ENCODE measurements at places on chromosomes 3 and 15.
A peak's percentile ranks its signal among the peaks of the same experiment; 100 is the strongest.

GRCh38 chr3:37527361-37527760 lies 334.3 kb upstream of the CTDSPL start:
- DNase-seq, result no peak

GRCh38 chr3:98433764-98434163 lies 29.2 kb upstream of the OR5K1 start:
- DNase-seq, result no peak

DNA sequence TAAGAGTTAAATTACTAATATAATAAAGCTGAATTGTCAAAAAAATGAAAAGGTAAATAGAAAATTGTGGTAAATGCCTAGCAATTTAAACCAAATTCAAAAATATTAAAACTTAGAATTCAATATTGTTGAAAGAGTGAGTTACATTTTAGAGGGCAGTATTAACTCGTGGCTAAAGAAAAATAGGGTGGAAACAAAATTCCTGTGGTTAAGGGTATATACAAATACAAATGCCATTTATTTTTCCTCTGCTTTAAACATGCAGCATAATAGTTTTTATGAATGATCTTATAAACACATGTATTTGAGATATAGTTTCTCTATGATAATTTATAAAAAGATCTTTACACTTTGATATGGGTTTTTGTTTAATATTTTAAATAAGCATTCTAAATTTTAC lies 79.0 kb downstream of the NEDD4 start:
- DNase-seq, result no peak

DNA sequence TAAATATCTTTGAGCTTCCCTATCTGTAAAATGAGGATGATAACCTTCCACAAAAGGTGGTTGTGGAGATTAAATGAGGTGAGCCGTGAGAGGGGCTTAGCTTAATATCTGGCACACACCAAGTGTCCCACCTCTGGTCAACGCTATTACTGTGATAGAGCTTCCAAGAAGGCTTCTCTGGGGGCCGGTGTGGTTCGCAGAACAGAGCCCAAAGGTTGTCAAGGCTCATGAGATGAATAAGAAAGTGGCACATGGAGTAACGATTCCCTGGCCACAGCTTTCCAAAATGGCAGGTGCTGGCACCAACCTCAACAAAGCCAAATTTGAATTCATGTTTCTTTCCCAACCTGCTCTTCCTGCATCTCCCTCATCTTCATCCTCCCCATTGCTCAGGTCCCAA lies 10.4 kb downstream of the KY start:
- DNase-seq, result no peak

- no peak for DNase-seq
Observed at GRCh38 chr15:77671362-77672056, 38.8 kb upstream of the LINGO1 start.

DNA sequence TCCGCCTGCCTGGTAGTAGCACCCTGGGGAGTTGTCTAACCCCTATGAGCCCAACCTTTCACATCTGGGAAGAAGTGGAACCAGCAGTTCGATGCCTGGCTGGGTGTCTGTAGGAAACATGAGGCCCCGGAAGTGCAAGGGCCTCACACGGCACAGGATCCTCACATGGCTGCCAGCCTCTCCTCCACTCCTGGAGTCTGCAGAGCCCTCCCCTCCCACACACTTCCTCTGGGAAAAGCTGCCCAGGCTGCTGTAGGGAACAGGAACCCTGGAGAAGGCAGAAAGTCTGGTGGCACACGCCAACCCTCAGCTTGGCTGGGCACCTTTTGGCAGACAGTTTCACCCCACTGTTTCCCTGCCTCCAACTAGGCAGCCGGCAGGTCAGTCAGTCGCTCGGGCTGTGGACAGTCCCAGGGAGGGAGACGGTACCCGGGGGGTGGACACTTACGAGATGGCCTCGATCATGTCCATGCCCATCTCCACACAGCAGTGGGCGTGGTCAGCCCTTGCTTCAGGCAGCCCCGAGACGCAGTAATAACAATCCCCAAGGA lies 118.4 kb downstream of the ADCY5 start:
- DNase-seq, result no peak

GRCh38 chr3:142808103-142808917 lies 80.6 kb downstream of the PCOLCE2 start:
- peak; percentile 76 for DNase-seq

DNA sequence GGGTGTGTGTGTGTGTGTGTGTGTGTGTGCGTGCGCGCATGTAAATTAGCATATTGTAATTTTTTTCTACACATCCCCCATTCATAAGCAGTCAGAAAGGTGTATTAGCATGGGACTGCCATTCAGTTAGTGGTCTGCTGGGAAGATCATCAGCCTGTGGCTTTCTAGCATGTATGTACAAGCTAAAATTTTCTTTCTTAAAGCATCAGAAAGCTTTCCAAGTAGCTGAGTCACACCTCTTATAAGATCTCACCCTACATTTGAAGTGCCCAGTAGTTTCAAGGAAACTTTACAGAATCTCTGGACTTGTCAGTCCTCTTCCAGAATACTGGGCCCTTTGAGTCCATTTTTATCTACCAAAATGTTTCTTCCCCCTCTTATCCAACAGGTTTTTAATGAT lies 411.4 kb upstream of the TPRG1 start:
- DNase-seq, result no peak

DNA sequence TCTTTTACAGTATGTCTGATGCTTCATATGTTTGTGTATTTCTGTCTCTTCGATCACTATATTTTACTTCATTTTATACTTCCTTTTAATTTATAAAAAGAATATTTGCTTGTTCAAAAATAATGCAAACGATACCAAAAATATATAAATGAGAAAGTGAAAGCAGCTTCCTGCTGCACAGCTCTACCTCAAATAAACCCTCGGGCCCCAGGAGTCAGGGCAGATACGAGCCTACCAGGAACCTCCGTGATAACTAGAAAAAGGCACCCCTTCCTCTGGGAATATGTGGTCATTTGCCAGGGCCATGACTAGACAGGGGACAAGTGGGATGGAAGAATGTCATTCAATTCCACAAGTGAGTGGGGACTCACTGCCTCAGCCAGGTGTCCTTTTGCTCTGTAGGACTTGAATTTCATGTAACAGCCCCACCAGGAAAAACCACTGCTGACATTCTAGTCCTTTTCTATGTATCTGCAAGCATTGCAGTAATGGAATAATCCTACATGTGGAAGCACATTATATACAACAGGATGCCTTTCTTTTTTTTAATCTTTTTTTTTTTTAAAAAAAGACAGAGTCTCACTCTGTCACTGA lies 133.3 kb downstream of the SUCLG2 start:
- DNase-seq, result no peak

DNA sequence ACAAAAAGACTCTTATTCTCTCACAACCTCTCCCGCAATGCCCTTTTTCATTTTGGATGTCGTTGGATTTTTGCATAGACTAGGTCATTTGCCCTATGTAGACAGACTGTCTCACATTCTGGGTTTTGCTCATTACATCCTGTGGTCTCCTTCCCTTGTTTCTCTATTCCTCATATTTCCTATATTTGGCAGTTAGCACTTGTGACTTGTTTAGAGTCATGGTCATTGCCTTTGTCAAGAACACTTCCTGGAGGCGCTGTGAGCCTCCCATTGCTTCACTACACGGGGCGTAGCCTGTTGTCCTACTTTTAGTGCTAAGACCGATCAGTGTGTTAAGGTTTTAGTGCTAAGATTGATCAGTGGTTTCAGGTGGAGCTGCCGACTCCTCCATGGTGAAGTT lies 16.1 kb upstream of the TATDN2 start:
- DNase-seq, result no peak

DNA sequence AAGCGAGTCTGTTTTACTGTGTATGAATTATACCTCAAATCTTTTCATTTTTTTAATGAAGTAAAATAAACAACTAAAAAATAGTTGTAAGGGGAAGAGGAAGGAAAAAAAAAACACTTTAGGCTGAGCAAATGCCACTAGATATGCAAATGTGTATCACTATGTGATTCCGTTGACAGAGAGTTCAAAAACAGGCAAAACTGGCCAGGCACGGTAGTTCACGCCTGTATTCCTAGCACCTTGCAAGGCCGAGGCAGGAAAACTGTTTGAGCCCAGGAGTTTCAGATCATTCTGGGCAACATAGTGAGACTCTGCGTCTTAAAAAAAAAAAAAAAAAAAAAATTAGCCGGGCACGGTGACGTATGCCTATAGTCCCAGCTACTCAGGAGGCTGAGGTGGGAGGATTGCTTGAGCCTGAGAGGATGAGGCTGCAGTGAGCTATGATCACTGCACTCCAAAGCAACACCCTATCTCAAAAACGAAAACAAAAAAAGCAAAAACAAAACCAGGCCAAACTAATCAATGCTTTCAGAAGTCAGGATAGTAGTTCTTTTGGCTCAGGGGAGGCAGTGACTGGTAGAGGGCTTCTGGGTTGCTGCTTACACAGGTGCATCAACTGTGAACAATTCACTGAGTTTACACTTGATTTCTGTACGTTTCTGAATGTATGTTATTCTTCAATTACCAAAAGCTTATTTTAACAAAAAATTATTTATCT lies 7.4 kb downstream of the PRC1 start:
- DNase-seq, result no peak

DNA sequence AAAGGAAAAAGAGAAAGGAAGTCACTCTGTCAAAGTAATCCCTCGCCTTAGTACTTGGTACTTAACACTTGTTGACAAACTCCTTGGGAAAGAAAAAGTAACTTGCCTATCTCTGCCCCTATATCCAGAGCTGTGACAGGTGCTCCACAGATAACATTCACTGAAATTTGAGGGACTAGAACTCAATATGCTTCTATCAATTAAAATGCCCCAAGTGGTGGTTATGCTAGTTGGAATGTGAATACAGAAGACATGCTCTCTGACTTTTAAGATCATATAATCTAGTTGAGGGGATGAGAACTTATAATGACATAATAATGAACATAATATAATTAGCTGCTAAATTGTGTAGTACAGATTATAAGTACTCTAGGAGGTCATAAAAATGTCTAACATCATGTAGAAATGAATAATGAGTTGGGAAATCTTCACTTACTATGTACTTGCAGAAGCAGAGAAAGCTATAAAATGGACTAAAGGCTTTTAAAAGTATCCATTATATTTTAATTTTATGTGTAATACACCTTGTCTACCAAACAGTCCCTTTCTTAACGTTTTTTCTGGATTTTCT lies 153.1 kb upstream of the CCDC54 start:
- no peak for DNase-seq

GRCh38 chr3:46947981-46948791 lies 28.4 kb downstream of the CCDC12 start:
- DNase-seq, result peak; percentile 92

GRCh38 chr15:54567408-54568035 lies 589.3 kb downstream of the UNC13C start:
- DNase-seq, result no peak

- no peak for DNase-seq
Observed at GRCh38 chr15:68114840-68115239, 60.7 kb downstream of the PIAS1 start.

DNA sequence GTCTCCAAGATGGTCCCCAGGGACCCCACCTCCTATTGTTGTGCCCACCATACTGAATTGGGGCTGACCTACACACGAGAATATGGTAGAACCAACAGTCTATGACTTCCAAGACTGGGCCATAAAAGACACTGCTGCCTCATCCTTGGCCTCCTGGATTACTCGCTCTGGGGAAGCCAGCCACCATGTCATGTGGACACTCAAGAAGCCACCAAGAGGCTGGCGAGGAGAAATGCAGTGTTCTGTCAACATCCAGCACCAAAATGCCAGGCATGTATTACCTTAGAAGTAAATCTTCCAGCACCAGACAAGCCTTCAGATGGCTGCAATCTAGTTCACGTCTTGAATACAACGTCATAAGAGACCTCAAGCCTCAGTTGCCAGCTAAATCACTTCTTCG lies 17.1 kb upstream of the TPM1 start:
- no peak for DNase-seq

DNA sequence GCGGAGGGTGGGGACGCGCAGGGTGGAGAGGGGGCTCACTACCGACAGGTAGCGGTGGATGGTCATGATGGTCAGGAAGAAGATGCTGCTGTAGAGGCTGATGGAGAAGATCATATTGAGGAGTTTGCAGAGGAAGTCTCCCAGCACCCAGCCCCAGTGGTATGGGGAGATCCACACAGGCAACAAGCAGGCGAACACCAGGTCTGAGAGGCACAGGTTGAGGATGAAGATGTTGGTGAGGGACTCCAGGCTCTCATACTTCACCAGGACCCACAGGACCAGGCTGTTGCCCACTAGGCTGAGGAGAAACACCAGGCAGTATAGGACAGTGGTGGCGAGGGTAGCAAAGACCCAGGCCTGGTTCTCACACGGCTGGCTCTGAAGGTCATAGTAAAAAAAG lies 5.8 kb downstream of the XCR1 start:
- DNase-seq, result no peak

DNA sequence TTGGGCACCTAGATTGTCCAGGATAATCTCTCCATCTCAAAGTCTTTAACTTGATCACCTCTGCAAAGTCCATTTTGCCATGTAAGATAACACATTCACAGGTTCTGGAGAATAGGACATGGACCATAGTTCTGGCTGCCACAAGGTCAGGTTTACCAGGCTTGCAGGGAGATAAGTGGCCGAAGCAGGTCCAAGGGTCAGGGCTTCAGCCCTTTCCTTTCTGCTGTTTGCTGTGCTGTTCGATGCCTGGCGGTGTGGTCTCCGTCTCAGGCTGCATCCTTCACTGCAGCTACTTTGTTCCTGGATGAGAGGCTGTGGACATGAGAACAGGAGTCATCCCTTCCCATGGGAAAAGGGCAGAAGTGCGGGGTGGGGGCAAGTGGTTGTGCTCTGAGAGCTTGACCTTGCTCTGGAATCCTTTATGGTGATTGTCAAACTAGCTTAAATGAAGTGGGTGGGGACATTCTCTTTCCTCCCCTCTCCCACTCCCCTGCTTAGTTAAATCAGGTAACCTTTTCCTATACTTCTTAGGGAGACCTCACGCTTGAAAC lies 320.2 kb upstream of the C2CD4B start:
- no peak for DNase-seq

DNA sequence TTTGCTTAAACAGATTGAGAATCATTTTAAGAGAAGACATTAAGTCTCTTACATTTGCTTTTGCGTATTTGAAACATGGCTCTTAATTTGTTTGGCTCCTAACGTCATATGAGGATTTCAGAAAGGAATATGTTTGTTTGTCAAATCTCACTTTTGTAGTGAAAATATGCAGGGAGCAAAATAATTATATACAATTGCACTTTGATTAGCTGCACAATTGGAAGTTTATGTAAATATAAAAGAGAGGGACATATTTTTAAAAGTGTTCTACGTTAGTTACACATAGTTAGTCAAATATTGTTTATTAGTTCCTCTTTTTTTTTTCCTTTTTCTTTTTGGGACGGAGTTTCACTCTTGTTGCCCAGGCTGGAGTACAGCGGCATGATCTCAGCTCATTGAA lies 42.7 kb upstream of the GOLIM4 start:
- no peak for DNase-seq

DNA sequence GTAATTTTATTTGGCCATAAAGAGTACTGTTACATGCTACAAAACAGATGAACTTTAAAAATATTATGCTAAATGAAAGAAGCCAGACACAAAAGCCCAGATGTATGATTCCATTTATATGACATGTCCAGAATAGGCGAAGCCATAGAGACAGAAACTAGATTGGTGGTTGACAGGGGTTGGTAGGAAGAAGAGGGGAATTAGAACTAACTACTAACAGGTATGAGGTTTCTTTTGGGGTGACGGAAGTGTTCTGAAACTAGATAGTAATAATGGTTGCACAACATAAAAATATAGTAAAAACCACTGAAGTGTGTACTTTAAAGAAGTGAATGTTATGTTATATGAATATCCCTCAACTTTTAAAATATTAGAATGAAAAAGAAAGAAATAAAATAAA lies 66.1 kb downstream of the GBE1 start:
- no peak for DNase-seq
